Mammary epithelial cell (primary cell): ENCODE measurements at places on chromosomes 7 and 10. TPM values are rescaled to one million over a fixed set of nuclear protein-coding genes. Genes with fewer than 3 reads are reported as not detected.
A peak's percentile ranks its signal among the peaks of the same experiment; 100 is the strongest.

SPDYE2B gene
- total RNA-seq: not detected

HOXA5 gene
- 6.7 and 9.1 TPM in 2 replicates for total RNA-seq

ANLN gene
- total RNA-seq: 35.0 and 113 TPM in 2 replicates

ITPRID1 gene
- total RNA-seq: 0.17 TPM

JCAD gene
- total RNA-seq: 0.21 TPM in 2 replicates

ZKSCAN5 gene
- total RNA-seq: 11.9 and 15.6 TPM in 2 replicates

STEAP4 gene
- 0.47 TPM in 1 of 2 replicates, not detected in the other for total RNA-seq

DNA sequence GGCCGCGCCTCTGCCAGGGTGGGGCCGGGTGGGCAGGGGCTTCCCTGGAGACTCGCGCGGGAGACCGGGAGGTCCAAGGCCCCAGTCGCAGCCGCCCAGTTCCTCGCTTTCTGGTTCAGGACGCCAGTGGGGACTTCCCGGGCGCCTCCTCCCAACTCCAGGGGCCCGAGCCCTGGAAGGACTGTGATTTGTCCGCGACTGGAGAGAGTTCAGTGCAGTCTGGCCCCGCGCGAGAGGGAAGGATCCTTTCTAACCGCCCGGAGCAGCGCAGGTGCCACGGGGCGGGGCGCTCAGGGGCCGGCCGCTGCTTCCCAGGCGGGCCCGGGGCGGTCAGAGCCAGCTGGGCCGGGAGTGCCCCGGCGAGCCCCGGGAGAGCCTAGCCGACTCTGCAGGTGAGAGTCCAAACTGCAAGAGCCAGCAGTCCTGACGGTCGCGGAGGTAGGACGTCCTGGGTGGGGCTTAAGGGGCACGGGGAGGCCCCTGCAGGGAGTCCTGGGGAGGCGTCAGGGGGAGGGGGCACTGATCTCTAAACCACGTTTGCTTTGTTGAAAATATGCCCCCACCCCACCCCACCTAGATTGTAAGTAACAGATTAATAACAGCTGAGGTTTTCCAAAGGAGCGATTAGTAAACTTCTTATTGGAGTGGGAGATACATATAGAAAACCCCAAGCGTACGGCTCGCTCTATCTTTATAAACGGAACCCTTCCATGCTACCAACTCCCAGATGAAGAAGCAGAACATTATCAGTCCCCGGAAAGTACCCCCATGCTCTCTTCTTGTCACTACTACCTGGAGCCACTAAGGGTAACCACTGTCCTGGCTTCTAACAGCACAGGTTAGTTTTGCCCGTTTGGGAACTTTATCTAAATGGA is 8.2 kb downstream of the NKX2-3 start:
- DNase-seq: peak; percentile 33

DNA sequence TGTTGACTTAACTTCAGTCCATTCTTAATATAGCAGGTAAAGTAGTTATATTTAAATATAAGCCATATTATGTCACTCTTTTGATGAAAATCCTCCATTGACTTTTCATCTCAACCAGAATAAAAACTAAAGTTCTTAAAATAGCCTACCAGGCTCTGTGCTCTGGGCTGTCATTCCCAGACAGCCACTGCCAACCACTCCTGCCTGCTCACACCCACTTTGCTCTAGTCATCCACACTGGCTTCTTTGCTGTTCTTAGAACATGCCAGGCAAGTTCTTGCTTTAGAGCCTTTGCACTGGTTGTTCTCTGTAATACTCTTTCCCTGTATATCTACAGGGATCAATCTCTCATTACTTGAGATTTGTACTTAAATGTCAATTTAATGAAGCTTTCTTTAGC is 80.6 kb downstream of the ZEB1 start:
- DNase-seq: peak; percentile 18

- no peak for DNase-seq
Measured at GRCh38 chr7:120724448-120724847, 133.5 kb downstream of the TSPAN12 start.

GRCh38 chr10:50260791-50261281 is 9.5 kb upstream of the ASAH2 start:
- peak; percentile 27 for DNase-seq

- DNase-seq: no peak
Measured at GRCh38 chr7:134415700-134416099, 43.2 kb downstream of the AKR1B1 start.

DNA sequence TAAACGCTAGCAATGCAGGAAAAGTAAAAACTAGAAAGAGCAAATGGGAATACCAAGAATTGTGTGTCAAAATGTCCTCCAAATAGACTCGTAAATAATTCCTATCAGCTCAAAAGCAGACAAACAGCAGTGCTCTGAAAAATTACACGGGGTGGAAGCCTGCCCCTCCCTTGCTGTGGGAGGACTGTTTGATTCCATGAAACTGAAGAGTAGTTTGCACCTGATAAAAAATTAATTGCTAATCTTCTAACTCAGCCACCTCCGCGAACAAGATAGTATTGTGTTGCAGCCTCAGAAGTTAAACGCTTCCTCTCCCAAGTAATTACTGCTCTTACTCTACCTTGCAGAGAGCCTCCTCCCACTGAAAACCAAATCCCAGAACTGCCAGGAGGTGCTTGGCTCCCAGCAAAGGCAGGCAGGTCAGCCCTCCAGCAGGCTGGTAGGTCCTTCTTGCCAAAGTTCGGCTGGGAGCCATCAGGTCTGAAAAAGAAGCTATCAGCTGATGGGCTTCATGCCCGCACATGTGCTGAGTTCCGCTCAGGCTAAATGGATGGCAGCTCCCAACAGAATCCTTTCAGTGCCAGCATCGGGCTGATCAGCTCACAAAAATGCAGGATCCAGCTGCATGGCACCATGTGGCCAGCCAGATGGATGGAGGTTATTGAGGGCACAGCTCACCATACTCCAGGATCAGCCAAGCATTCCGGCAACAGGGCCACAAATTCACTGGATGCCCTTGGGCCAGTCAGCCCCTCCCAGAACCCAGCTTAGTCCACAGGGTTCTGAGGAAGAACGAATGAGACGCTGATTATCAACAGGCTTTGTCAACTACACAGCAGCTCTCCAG is 37.1 kb downstream of the MAD1L1 start:
- no peak for DNase-seq

GRCh38 chr10:44242826-44243225 is 142.1 kb downstream of the CXCL12 start:
- DNase-seq: no peak

GRCh38 chr10:47331491-47331890 is 9.2 kb downstream of the GDF2 start:
- no peak for DNase-seq

DNA sequence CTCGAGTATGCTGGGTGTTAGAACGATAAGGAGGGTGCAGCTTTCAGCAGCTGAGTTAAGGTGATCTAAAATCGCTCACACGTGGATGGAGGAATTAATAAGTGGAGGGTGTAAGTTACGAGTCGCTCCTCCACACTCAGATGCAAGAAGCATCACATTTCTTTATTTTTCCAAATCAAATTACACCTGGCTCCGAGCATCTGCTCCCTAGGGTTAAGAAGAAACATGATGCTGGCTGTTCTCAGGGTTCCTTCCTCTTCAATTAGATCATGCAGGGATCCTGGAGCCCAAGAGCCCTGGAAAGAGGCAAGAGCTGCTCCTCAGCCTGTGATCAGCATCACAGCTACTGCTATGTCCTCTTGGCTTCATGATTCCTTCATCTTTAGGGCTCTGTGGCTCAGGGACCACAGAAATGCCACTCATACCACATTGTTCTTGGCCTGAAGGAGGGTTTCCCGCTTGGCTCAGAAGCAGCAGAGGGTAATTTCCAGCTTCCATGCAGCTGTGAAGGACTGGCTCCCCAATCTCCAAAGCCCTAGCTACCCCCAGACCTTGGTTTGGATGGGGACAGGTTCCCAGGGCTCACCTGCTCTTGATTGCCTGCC is 235.9 kb upstream of the ZNF32 start:
- no peak for DNase-seq

DNA sequence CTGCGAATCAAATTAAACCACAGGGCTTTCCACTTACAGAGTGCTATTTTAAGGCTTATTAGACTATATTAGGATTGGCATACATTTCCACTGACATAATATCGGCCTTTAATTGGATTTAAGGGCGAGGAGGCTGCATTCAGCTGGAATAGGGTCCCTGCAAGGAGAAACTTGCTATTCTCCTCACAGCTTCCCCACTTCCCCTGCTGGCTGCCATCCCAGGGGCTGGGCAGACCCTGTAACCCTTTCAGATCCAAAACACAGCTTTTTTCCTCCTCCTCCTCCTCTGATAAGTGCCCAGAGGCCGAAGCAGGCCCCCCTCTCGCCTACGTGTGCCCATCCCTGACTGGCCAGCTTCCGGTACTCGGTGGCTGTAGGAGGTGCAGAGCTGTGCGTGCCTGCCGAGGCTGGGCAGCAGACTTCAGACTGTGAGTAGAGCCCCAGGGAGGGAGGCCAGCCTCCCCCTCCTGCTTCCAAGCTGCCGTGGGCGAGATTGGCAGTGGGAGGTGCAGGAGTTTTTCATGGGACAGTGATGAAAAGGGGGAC is 224.2 kb downstream of the PLXNA4 start:
- no peak for DNase-seq
